ENCODE measurements at places on chromosomes 4 and X.
A peak's percentile ranks its signal among the peaks of the same experiment; 100 is the strongest.

DNA sequence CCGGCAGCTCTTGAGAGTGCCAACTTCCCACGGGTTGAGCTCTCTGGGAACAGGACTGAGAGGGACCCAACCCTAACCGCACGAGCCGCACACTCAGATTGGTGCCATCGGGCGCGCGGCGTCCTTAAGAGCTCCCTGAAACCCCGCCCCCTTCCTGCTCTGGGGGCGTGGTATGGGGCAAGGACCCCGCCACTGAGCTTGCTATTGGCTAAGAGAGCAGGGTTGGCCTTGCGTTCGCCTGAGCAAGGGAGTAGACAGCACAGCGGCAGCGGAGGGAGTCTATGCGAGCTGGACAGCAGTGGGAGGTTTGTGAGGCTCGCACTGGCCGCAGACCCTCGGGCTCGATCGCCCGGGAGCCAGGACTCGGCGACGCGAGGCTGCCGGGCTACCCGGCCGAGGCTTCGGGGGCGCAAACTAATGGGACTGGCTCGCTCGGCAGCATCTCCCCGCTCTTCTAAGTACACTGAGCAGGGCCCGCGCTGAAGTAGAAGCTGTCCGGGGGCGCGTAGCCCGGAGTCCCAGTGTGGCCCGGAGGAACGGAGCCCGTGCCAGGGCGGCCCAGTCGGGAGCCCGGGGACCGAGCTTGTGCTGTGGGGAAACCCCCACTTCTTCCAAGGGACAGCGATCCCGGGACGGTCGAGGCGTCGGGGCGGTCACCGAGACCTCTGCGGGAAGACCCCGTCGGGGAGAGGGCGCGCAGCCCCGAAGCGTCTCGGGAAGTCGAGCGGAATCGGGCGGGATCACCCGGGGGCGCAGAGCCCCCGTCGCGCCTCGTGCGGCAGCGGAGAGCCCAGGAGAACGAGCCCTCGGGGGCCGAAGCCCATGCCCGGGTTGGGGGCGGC lies at the start of gene EFNB1:
Gene EFNB1 (plus strand): TSS at position 282 of the 842 bp plus-strand sequence. CDS start 756 bp downstream, outside the sequence.
- peak; percentile 85 for DNase-seq

DNA sequence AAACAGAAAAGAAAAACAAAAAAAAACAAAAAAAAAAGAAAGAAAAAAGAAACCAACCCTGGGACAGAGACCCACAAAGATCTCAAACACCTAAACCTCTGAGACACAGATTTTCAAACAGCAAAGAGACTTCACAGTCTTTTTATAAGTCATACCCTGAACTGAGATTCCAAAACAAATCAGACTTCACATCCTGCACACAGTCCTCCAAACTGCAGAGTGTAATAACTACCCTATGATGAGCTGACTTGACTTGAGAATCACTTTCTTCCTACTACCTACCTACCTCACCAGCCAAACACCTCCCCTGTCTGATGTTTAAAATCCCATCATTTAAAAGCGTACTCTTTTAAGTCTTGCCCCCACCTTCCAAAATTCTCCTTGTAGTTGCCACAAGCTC lies 25.2 kb upstream of the GLOD5 start:
- no peak for DNase-seq

DNA sequence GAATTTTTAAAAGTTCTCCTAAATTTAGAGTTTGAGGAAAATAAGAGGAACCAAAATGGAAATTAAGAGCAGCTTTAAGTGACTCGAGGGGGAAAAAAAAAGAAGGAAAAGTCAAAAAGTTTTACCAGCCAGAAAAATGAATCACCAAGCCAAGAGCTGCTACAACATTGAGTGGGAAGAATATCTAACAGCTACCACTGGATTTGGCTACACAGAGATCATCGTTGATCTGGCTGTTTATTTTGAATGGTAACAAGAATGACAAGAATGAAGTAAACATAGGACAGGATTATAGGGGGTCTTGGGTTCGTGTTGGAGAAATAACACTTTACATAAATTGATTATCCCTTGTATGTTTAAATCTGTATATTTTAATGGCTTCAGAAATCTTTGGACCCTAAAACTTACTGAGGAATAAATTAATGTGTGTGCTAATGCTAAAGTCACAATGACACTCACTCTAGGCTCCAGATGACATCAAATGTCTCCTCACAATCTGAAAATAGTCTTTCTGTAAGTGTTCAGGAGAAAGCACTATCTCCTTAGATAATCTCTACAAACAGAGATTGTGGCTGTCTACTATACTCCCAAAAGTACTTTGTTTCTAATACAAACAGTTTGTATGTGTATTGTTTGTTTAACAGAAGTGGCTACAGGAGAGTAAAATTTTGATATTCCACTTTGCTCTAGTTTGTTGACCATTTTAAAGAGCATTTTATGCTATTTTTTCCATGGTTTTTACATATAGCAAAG lies 3.1 kb upstream of the CSN3 start:
- no peak for DNase-seq

DNA sequence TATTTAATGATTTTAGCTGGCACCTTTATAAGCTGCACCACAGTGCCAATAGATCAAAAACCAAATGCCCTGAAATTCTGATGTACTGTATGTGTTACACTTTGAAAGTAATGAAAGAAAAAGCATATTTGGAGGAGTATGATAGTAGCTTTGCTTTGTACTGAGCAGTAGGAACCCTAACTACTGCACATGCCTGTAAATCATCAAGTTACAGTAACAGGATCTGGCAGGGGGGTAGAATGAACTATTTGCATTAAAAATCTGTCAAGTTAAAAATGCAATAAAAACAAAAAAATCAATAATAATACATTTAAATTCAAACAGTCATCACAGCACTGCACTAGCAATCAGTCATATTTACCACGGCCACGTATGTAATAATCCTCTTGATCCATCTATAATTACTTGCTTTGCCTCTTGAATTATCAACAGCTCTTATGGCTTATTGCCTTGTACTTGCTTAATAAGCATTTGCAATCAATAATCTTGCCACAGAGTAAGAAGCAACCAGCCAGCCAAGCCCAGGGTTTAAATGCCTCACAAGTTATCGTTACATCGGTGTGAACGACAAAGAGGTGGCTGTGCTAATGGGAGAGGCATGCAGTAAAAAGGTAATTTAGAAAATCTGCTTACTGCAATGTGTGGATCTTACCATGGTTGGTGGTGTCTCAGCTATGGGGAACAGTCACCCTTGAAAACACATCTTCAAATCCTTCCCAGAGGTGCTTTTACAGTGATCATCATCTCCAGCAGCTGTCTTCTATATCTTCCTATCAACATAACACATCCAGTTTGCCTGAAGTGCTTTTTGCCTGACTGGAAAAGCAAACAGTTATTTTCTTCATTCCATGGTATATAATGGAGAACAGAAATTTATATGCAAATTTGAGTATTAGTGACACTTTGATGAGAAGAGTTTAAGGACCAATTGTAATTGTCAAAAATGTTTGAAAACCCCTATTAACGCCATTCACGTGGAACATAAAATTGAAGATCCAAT lies 1812.1 kb upstream of the ADGRL3 start:
- no peak for DNase-seq

DNA sequence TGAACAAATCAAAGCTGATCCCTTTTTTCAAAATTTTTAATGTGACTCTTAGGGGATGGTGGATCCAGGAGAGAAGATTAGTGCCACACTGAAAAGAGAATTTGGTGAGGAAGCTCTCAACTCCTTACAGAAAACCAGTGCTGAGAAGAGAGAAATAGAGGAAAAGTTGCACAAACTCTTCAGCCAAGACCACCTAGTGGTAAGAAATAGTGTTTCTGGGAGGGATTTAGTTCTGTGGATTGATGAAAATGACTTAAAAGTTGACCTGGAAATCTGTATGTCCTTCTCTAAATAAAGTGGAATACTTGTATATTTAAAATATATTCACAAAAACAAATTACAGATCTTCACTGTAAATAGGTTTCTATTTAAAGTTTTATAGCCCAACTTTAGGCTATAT lies 29.2 kb downstream of the NUDT9 start:
- DNase-seq: no peak

All from foreskin keratinocyte (primary cell).